ENCODE measurements at places on chromosomes 11 and 22.

- DNase-seq = no peak
These were observed 35.9 kb downstream of the MAP6 start for GRCh38 chr11:75632962-75633361.

DNA sequence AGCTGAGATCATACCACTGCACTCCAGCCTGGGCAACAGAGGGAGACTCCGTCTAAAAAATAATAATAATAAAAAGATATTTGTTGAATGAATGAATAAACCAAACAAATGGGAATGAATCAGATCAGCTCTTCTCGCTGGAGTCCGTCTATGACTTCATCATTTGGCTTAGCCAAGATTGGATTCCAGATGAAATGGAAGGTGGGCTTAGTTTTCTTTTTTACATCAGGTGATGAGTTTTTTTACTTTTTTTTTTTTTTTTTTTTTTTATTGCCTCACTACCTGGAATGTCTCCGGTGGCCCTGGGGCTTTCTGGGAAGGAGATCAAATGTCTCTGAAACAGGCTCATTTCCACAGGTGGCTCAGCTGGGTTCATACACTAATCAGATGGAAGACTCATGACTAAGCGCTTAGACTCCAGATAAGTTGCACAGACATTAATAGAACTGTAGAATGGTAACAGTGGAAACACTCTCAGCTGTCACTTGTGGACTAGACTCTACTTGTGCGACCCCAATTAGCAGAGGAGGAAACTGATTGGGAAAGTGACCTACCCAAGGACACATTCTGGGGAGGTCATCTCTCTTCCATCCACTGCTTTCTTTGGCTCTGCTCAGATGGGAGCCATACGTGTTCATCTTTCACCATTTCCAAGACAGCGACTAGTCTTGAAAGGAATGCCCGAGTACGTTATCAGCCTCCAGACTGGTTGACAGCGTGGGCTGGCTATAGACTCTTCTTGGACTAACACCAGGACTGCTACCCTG is 20.5 kb upstream of the RBFOX2 start:
- DNase-seq = no peak

- no peak for DNase-seq
These were observed 305.4 kb downstream of the ST3GAL4 start for GRCh38 chr11:126660761-126661425.

DNA sequence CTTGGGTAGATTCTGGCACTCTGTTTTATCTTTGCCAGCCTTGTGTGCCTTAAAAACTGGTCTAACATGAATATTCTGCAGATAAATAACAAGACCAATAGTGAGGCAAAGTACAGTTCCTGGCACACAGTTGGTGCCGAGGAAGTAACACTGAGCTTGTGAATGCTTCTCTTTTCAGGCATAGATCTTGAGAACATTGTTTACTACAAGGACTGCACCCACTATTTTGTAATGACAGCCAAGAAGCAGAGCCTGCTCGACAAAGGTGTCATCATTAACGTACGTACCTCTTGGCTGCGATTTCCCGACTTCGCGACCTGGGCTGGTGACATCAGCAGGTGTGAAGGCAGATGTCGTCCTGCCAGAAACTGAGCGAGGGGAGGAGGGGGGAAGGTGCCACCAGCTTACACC is 105.7 kb downstream of the MICAL2 start:
- no peak for DNase-seq

GRCh38 chr11:111097191-111097590 is 148.3 kb upstream of the POU2AF2 start:
- DNase-seq = no peak

All from activated CD4-positive, alpha-beta T cell treated with anti-CD3 and anti-CD28 coated beads for 4 hours (primary cell).